ENCODE measurements at places on chromosomes 11 and 22. TPM values are rescaled to one million over a fixed set of nuclear protein-coding genes. Genes with fewer than 3 reads are reported as not detected.
A peak's percentile ranks its signal among the peaks of the same experiment; 100 is the strongest.

Gene LRRN4CL
- total RNA-seq, result 2.7 TPM

Gene SMC1B
- total RNA-seq, result not detected

Gene MFNG
- total RNA-seq, result 11.8 TPM

Gene PTPRCAP
- 0.60 TPM for total RNA-seq

Gene CCDC188
- total RNA-seq, result not detected

Gene GAL3ST1
- total RNA-seq, result 0.16 TPM

Gene GLB1L2
- total RNA-seq, result 0.30 TPM

Gene RIBC2
- not detected for total RNA-seq

Gene ENDOD1
- total RNA-seq, result 11.3 TPM

- no peaks in the 10 kb centered on the region for H3K36me3 ChIP-seq
- H3K27me3 ChIP-seq, result peaks cover 44% of the 10 kb centered on the region
- H3K4me3 ChIP-seq, result no peak overlapping the region
- no peak overlapping the region for H3K27ac ChIP-seq
- no peak for DNase-seq
Observed at GRCh38 chr11:36132940-36133339, 156.3 kb downstream of the COMMD9 start.

GRCh38 chr11:129045150-129045549, 102.5 kb upstream of the TP53AIP1 start:
- no peak for DNase-seq
- H3K27ac ChIP-seq, result no peak overlapping the region
- H3K36me3 ChIP-seq, result no peaks in the 10 kb centered on the region
- H3K27me3 ChIP-seq, result no peaks in the 10 kb centered on the region

- no peak overlapping the region for H3K27ac ChIP-seq
- H3K27me3 ChIP-seq, result no peaks in the 10 kb centered on the region
- H3K36me3 ChIP-seq, result no peaks in the 10 kb centered on the region
- H3K4me1 ChIP-seq, result peaks cover 12% of the 10 kb centered on the region
- H3K4me3 ChIP-seq, result no peak overlapping the region
Observed at GRCh38 chr11:69573761-69574607, 67.0 kb upstream of the CCND1 start.

GRCh38 chr11:86066033-86066432, 2.9 kb downstream of the PICALM start:
- peak overlapping the region; percentile 98 for H3K27ac ChIP-seq
- H3K27me3 ChIP-seq, result no peaks in the 10 kb centered on the region
- no peaks in the 10 kb centered on the region for H3K36me3 ChIP-seq

- H3K4me1 ChIP-seq, result peaks cover 27% of the 10 kb centered on the region
- no peaks in the 10 kb centered on the region for H3K27me3 ChIP-seq
- DNase-seq, result no peak
- no peak overlapping the region for H3K27ac ChIP-seq
Observed at GRCh38 chr11:67561971-67562619, 21.5 kb upstream of the GSTP1 start.

- H3K27me3 ChIP-seq, result peaks cover 8% of the 10 kb centered on the region
- H3K36me3 ChIP-seq, result no peaks in the 10 kb centered on the region
- no peaks in the 10 kb centered on the region for H3K4me1 ChIP-seq
- no peak overlapping the region for H3K4me3 ChIP-seq
Observed at GRCh38 chr11:74418509-74418895, 20.3 kb upstream of the PGM2L1 start.

GRCh38 chr11:31986201-31986889, 104.5 kb upstream of the RCN1 start:
- peaks cover 60% of the 10 kb centered on the region for H3K27me3 ChIP-seq
- H3K4me1 ChIP-seq, result no peaks in the 10 kb centered on the region
- no peak overlapping the region for H3K4me3 ChIP-seq
- H3K27ac ChIP-seq, result no peak overlapping the region
- no peak for DNase-seq
- H3K36me3 ChIP-seq, result no peaks in the 10 kb centered on the region

DNA sequence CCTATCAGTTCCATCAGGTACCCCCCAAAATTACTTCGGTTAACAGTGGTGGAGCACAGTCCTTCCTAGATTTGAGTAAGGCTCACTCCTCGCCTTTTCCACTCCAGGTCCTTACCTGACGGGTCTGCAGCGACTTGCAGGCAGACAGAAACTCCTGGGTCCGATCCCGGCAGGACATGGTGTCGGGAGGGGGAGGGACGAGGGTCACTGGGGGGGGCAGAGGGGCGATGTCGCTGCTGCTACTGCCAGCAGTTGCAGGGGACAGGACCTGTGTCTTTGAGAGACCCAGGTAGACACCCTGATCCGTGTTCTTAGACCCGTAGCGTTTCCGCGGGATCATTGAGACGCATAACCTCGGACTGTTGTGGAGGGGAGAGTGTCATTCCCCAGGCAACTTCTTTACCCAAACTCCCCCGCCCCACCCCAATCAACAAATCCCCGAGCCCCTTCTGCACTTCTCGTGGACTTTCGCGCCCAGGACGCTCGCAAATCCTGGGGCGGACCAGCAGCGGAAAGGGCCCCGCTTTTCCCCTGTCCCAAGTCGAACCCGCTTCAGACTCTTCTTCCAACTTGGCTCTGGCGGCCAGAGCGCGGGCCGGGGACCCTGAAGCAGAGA, 839 bp downstream of the STX5 start:
- H3K4me3 ChIP-seq, result peak overlapping the region; percentile 78
- peak overlapping the region; percentile 96 for H3K27ac ChIP-seq
- peaks cover 66% of the 10 kb centered on the region for H3K36me3 ChIP-seq
- DNase-seq, result no peak
- peaks cover 57% of the 10 kb centered on the region for H3K4me1 ChIP-seq

GRCh38 chr11:93783765-93784144, 327 bp upstream of the MED17 start:
- no peaks in the 10 kb centered on the region for H3K27me3 ChIP-seq
- H3K36me3 ChIP-seq, result peaks cover 8% of the 10 kb centered on the region
- peak overlapping the region; percentile 94 for H3K27ac ChIP-seq

GRCh38 chr11:110883256-110883655, 171.0 kb upstream of the ARHGAP20 start:
- no peak overlapping the region for H3K4me3 ChIP-seq
- DNase-seq, result no peak
- H3K27me3 ChIP-seq, result peaks cover 5% of the 10 kb centered on the region
- H3K36me3 ChIP-seq, result no peaks in the 10 kb centered on the region
- no peaks in the 10 kb centered on the region for H3K4me1 ChIP-seq

DNA sequence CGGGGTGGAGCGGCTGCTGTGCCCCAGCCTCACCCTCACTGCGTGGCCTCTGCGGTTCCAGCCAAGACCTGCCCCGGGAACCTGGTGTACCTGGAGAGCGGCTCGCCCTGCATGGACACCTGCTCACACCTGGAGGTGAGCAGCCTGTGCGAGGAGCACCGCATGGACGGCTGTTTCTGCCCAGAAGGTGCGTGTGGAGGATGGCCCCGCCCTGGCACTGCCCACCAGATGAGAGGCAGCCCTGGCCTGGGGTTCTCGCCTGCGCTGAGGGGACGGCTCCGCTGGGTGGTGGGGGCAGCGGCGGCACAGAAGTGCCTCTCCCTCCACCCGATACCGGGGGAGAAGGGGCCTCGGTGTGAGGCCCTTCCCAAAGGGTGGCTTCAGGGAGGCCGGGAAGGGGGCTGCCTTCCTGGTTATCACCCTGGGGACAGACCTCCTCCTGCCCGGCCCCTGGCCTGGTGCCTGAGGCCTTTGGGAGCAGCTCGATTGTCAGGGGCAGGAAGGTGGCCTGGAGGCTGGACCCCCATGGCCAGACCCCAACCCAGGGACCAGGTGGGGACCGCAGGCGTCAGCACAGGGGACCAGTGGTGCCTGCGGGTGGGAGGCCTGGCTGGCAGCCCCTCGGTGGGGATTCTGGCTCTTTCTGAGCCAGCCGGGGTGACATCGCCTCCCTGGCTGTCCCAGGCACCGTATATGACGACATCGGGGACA, 7.1 kb downstream of the MUC2 start:
- no peaks in the 10 kb centered on the region for H3K4me1 ChIP-seq
- H3K36me3 ChIP-seq, result no peaks in the 10 kb centered on the region
- H3K27ac ChIP-seq, result no peak overlapping the region
- no peak overlapping the region for H3K4me3 ChIP-seq

DNA sequence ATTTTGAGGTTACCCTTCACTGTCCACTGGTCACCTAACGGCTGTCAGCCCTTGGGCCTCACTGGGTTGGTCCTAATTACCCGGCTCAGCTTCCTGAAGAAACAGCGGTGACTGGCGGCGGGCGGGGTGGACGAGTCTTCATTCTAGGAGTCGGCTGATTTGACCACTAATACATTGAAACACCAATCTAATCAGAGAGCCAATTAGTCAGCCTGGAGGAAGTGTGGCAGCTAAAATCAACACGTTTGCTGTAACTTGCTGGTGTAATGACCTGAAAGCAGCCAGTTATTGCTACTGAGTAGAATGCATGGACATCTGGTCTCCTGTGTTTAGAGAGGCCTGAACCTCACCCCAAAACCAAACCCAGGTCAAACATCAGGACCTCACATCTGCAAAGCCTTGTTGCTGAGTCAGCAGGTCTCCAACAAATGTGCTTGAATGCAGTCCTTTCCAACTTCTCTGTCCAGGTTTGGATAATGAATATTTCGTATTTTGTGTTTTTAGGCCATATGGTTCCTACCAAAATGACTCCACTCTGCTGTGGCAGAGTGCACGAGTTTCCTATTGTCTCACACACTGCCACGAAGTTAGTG, 496.4 kb downstream of the BRD1 start:
- no peak for DNase-seq
- H3K4me1 ChIP-seq, result no peaks in the 10 kb centered on the region
- no peaks in the 10 kb centered on the region for H3K36me3 ChIP-seq

GRCh38 chr11:102683277-102683676, 22.3 kb downstream of the MMP27 start:
- DNase-seq, result no peak
- H3K27ac ChIP-seq, result no peak overlapping the region
- no peak overlapping the region for H3K4me3 ChIP-seq
- no peaks in the 10 kb centered on the region for H3K36me3 ChIP-seq
- peaks cover 3% of the 10 kb centered on the region for H3K27me3 ChIP-seq
- no peaks in the 10 kb centered on the region for H3K4me1 ChIP-seq

DNA sequence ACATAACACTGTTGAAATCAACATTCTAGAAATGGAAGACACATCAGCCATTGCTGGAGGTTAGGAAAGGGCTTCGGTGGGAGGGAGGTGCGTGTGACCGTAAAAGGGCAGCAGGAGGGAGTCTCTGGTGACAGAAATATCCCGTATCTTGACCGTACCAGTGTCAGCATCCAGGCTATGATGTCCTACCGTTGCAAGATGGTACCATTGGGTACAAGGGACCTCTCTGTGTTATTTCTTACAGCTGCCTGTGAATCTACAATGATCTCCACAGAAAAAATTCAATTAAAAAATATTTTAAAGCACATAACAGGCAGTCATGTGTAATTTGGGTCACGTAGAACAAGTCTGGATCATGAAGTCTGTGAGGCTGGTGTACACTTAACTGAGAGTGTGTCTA, 27.4 kb upstream of the SEPTIN5 start:
- H3K27me3 ChIP-seq, result peaks cover 36% of the 10 kb centered on the region
- H3K27ac ChIP-seq, result no peak overlapping the region
- no peak for DNase-seq

- H3K27ac ChIP-seq, result peak overlapping the region; percentile 89
- H3K36me3 ChIP-seq, result no peaks in the 10 kb centered on the region
- H3K4me3 ChIP-seq, result no peak overlapping the region
- no peak for DNase-seq
- peaks cover 97% of the 10 kb centered on the region for H3K4me1 ChIP-seq
Observed at GRCh38 chr11:44944853-44945235, 5.8 kb downstream of the TP53I11 start.

DNA sequence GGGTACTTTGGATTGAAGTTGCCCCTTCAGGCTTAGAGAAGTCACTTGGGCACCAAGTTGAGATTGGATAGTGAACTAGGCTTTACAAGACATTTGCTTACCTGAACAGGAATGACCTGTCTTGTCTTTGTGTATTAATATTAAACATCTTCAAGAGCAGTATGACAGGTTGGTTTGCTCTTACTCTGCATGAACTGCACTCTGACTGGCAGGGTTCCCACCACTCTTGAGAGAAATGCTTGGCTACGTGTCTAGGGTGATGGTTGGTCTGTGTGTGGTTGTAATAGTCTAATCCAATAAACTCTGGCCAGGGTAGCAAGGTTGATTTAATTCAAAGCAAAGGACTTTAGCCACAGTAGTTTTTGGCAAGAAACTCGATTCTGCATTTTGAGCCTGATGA, 20.1 kb upstream of the SPTBN2 start:
- no peak overlapping the region for H3K4me3 ChIP-seq
- no peaks in the 10 kb centered on the region for H3K36me3 ChIP-seq
- peaks cover 14% of the 10 kb centered on the region for H3K4me1 ChIP-seq
- no peaks in the 10 kb centered on the region for H3K27me3 ChIP-seq

DNA sequence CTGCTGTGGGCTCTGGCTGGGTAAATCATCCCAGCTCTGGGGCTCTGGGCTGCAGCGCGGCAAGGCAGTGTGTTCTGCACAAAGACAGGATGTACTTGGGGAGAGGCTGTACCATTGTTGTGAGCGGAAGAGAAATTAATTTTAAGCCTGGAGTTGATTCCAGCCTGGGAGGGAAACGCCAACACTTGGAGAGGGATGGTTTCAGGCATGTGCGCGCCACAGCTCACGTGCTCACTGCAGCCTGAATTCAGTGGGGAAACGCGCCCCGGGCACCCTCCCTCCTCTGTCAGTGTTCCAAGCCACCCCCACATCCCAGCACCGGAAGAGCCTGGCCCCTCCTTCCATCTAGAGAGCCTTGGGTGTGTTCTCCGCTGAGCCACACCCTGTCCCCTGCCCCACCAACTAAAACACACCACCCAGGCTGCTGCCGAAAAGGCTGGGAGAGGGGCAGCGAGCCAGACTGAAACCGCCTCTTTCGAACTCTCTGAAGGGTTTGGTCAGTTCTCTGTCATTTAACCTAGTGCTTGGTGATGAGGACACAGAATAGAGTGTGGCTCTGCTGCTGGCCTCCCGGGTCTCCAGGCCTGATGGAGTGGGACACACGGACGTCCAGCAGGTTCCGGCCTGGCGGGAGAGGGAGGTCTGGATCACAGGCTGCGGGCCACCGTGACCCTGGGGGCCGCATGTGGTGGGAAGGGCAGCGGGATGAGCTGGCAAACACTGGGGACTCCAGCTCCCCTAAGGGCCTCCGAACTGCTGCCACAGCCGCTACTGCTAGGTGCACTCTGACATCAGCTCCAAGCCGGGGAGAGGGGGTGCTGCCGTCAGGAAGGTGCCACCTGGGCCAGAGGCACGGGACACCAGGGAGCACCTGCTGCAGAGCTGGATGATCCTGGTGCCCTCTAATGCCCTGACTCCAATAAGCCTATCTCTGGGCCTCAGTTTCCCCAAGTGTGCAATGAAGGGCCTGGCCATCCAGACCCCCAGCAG, 230.8 kb downstream of the CTTN start:
- H3K4me3 ChIP-seq, result peak overlapping the region; percentile 19
- H3K36me3 ChIP-seq, result no peaks in the 10 kb centered on the region
- DNase-seq, result peak; percentile 53
- H3K27me3 ChIP-seq, result peaks cover 48% of the 10 kb centered on the region
- H3K27ac ChIP-seq, result peak overlapping the region; percentile 87
- peaks cover 11% of the 10 kb centered on the region for H3K4me1 ChIP-seq

DNA sequence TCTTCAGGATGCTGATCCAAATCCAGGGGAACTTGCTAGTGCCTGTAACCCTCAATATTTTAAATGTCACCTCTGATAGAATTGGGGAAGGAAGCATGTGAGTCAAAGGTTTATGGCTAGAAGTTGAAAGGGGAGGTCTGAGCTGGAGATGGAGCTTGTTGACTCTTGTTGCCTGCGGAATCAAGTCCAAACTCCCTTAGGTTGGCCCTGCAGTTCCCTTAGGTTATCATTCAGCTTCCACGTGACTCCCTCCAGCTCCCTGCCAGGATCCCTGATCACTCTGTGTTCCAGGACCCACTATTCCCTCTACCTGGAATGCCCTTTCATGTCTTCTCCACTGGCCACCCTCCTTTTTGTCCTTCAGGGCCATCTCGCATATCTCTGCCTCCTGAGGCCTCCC, 26.2 kb upstream of the LIPT2 start:
- H3K27ac ChIP-seq, result no peak overlapping the region
- H3K4me1 ChIP-seq, result no peaks in the 10 kb centered on the region
- DNase-seq, result no peak
- no peak overlapping the region for H3K4me3 ChIP-seq
- H3K27me3 ChIP-seq, result no peaks in the 10 kb centered on the region
